ENCODE measurements at places on chromosomes 6 and 20.

GRCh38 chr6:170476360-170476759 is 76.7 kb downstream of the PSMB1 start:
- DNase-seq: no peak

DNA sequence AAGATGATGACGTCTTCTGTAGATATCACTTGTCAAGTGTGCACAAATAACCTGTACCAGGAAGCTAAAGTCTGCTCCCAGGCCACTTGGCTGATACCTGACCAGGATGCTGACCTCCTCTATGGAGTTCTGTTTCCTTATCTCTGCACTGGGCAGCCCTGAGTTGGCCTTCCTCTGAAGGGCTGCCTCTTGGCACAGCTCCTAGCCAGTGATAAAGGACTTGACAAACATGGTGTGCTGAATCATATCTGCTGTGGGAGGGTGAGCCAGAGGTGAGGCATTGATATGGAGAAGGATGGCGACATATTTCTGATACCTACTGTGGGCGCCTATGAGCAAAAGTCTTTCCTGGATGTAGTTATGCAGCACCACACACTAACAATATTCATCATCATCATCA is 32.8 kb upstream of the FOXA2 start:
- no peak for DNase-seq

- DNase-seq: no peak
These were observed 90.6 kb upstream of the NAA20 start for GRCh38 chr20:19926591-19926990.

- no peak for DNase-seq
These were observed 141.5 kb downstream of the BMP7 start for GRCh38 chr20:57124800-57125517.

- DNase-seq: no peak
These were observed 50.9 kb downstream of the FAM217A start for GRCh38 chr6:4028051-4028450.

- no peak for DNase-seq
These were observed 57.9 kb downstream of the SYNJ2 start for GRCh38 chr6:158039571-158040050.

- no peak for DNase-seq
These were observed 1524.7 kb downstream of the GRIK2 start for GRCh38 chr6:102918161-102918560.

GRCh38 chr20:54115172-54115854 is 44.9 kb upstream of the BCAS1 start:
- no peak for DNase-seq

DNA sequence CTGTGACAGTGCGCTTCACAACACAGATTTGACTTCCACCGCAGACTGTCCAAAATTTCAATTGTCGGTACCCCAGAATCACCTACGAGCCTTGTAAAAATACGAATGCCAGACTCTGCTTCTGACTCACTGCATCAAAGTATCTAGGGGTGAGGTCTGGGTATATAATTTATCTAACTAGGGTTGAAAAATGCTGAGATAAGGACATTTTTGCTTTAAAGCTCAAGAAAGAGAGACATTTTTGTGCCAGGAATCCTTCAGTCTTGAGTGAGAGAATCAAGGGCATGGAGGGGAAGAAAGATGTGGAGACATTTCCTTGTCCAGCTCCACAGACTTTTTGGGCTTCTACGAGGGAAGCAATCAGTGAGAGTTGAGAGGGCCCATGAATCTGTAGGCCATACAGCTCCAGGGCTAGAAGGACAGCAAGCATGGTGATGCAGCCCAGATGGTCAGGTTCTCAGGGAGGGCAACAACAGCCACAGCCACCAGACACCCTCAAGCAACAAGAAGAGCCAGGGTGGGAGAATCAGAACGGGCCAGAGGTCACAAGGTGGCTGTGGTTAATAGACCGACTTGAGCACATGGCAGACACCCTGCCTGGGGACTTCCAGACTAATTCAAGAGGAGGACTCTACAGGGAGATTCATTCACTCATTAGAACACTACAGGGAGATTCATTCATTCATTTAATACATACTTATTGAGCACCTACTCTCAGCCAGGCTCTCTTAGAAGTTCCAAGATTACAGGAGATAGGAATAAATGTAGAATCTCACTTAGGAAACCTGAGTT is 211.1 kb upstream of the PRDM1 start:
- DNase-seq: no peak

GRCh38 chr20:57809149-57809548 is 99.3 kb upstream of the PMEPA1 start:
- DNase-seq: no peak

- DNase-seq: no peak
These were observed 30.6 kb upstream of the SULF2 start for GRCh38 chr20:47815866-47816265.

DNA sequence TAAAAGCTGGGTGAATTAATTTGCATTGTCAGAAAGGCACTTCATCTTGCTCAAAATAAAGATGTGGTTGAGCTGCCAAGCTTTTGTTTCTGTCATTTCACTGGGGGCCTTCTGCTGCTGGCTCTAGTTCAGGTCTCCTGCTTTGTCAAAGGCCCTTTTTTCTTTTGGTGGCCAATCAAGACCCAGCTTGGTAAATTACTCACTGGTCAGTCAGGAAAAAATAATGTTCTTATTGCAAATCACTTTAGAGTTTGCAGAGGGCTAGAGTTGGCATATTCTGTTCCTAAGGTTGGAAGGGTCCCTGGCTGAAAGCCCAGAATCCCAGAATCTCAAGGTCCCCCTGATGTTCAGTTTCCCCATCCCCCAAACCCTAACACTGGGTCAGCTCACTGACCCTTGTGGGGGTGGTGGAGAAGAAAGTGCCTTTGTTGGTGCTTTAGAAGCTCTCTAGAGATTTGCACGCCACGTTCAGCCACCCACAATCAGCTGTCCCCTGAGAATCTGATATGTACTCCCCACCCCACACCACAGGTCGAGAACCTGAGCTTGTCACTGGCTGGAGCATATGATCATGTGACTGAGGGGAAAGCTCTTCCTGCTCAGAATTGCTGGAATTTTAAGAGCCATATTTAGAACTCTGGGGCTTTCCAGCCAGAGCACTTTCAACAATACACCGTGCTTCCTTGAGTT is 21.7 kb upstream of the BNIP5 start:
- DNase-seq: no peak

GRCh38 chr20:38728911-38729642 is 4.8 kb downstream of the SLC32A1 start:
- no peak for DNase-seq

DNA sequence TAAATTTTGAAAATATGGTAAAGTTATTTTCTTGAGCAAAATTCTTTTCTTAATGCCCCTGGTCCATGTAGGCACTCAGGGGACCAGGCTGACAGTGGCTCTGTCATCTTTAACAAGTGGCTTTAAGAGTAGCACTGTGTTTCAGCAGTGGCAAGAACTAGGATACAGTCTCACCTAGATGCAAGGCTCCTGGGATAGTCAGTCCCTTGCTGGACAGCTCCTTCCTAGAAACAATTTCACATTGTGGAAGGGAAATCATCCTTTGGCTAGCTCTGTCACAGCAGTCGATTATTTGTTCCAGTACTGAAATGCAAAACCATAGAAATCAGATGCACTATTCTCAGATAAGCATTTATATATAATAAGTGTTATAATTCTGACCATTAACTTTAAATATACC is 175.4 kb upstream of the KCNQ5 start:
- DNase-seq: no peak

GRCh38 chr6:13873288-13874190 is 51.2 kb upstream of the RNF182 start:
- peak; percentile 32 for DNase-seq

GRCh38 chr20:10357061-10357708 is 76.8 kb downstream of the MKKS start:
- DNase-seq: no peak

DNA sequence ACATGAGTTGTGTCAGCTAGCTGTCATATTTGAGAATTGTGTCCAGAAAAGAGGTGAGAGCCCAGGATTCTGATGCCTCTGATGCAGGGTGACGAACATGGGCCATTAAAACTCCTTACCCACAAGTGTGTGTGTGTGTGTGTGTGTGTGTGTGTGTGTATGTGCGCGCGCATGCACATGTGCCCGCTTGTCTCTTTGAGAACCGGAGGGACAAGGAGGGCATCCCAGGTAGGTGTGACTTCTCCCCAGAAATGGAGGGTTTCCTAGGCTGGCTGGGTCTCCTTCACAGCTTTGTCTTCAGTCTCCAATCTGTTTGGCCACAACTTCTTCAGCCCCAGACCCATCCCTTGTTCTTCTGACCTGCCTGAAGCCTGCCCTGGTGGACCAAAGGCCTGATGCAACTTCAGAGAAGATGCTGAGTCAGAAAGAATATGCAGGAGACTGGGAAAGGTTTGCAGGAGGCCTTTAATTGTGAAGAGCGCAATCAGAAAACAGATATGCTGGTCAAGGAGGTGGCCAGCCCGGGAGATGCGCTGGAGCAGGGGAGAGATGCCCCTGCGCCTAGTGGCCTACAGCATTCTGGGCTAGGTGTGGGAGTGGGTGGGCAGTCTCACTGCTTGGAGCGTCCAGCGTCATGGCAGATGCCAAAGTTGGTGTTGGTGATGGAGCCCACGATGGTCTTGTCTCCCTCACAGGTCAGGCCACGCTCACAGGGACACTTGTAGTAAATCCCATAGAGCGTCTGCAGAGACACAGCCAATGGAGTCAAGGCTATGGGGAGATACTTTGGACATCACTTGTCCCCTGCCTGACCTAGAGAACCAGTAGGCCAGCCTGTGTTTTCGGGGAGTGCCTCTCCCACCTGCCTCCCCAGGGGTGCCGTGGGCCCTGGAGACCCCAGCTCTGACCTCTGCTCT is 2.3 kb downstream of the CLPS start:
- no peak for DNase-seq

DNA sequence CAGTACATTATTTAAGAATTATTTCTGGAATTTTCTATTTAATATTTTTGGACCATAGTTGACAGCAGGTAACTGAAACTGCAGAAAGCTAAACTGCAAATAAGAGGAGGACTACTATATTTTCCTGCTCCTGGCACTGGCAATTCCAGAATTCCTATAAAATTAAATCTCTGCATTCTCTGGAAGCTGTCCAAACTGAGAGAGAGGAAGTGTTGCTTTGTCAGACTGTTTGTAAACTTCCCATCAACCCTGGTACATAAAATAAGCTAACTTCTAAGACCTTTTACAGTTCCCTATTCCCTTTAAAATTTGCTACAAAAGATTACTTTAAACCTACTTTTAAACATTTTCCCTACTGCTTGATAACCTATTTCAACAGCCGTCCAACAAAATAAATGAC is 196.1 kb upstream of the RUNX2 start:
- DNase-seq: no peak

- no peak for DNase-seq
These were observed 8.5 kb upstream of the TRIM40 start for GRCh38 chr6:30127238-30128093.

GRCh38 chr20:43662943-43663655 is 3.8 kb upstream of the MYBL2 start:
- no peak for DNase-seq

DNA sequence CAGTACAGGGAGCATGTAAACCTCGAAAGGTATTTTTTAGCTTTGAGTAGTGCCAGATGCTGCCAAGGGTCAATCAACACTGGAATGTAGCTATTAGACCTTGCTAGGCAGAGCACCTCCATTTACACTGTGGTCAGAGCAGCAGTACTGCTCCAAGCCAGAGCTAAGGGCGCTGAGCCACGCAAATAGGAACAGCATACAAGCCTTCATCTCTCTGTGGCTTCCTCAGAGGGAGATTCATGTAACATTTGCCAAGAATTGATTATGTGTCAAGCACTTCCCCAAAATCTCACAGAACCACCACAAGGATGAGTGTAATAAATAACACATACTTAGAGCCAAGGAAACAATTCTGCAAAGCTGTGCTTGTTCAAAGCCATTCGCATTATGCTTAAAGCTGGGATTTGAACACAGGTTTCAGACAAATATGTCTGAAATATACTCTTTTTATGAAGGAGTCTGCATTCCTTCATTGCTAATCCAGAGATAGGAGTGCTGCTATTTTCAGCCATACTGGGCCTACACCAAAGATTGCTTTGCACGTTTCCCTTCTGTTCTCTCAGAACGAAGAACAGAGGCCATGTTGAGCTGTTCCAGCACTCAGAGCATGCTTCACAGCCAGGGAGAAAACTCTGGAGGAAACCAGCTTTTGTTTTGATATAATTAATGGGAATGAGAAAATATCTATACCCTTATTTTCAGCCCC is 97.7 kb downstream of the SLC16A10 start:
- no peak for DNase-seq

- no peak for DNase-seq
These were observed 23.1 kb downstream of the FBXL4 start for GRCh38 chr6:98924647-98925046.

DNA sequence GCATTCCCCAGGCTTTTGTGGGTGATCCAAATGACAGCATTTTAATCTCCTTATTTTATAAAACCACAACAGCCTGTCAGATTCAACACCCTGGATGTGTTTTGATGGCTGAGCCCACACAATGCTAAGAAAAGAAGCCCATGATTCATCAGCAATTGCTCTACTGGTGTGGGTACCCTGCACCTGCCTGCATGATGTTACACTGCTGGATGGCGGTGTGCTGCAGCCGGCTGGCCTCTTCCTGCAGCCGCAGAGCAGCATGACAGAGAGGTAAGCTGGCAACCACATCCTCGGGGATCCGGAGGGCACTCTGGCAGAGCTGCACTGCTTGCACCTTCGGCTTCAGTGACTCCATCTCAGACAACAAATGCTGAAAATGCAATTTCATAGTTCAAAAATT is 327.5 kb downstream of the SYNE1 start:
- DNase-seq: peak; percentile 25

- DNase-seq: no peak
These were observed 125.0 kb downstream of the GJA1 start for GRCh38 chr6:121560476-121560875.

- DNase-seq: no peak
These were observed 118.1 kb downstream of the TRDN start for GRCh38 chr6:123518441-123519188.
